ENCODE measurements at places on chromosomes 2 and 18. TPM values are rescaled to one million over a fixed set of nuclear protein-coding genes. Genes with fewer than 3 reads are reported as not detected.
A peak's percentile ranks its signal among the peaks of the same experiment; 100 is the strongest.

DNA sequence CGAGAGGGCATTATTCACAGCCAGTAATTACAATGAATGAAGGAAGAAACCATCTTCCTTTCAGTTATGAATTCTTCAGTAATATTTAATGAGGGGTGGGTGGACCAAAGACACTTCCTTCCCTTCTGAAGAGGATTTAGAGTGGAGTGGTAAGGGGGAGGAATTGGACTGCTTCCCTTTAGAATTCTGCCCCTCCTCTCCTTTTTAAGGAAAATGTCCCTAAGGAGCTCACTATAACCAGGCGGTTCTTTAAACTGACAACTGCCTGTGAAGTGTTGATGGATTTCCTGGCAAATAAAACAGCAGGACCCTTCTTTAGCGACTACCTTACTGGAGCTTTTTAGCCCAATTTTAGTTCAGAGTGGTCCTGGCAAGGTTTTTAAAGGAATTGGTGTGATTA lies 86.4 kb downstream of the LIMS1 start:
- H3K4me1 ChIP-seq: peaks cover 80% of the 10 kb centered on the region
- no peak overlapping the region for H3K4me3 ChIP-seq
- no peaks in the 10 kb centered on the region for H3K27me3 ChIP-seq
- no peaks in the 10 kb centered on the region for H3K36me3 ChIP-seq
- DNase-seq: no peak

- no peaks in the 10 kb centered on the region for H3K36me3 ChIP-seq
- H3K4me3 ChIP-seq: no peak overlapping the region
- DNase-seq: no peak
Measured at GRCh38 chr2:169513926-169514325, 4.4 kb downstream of the KLHL41 start.

CAPN14 gene
- 0.10 TPM for total RNA-seq

GRCh38 chr2:85309699-85310321 lies 18.0 kb downstream of the TGOLN2 start:
- peak overlapping the region; percentile 12 for H3K27ac ChIP-seq
- no peaks in the 10 kb centered on the region for H3K27me3 ChIP-seq
- DNase-seq: no peak
- H3K36me3 ChIP-seq: peaks cover 17% of the 10 kb centered on the region

IL1R2 gene
- total RNA-seq: not detected

ARHGEF4 gene
- total RNA-seq: 6.3 TPM

DNA sequence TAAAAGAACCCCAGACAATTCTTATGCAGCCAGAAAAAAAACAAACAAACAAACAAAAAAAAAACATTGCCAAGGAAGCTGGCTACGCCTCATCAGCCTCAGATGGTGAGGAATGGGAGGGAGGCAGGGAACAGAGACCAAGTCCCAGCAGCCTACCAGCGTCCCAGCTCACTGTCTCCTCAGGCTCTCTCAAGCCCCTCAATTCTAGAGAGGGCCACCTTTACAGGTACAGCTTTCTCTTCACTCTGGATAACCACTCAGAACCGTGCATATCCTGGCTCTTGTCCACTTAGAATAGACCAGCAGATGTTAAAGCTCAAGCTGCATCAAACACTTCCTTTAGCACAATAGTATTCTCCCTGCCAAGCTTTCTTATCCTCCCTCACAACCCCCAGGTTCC lies 263.1 kb upstream of the CHAC2 start:
- H3K27me3 ChIP-seq: no peaks in the 10 kb centered on the region
- DNase-seq: no peak
- no peaks in the 10 kb centered on the region for H3K36me3 ChIP-seq
- H3K4me3 ChIP-seq: no peak overlapping the region
- no peak overlapping the region for H3K27ac ChIP-seq
- H3K4me1 ChIP-seq: peaks cover 49% of the 10 kb centered on the region

EFHD1 gene
- total RNA-seq: 178 TPM

GRCh38 chr2:47897883-47898731 lies 8.2 kb downstream of the FBXO11 start:
- peak overlapping the region; percentile 75 for H3K27ac ChIP-seq
- no peak overlapping the region for H3K4me3 ChIP-seq
- peaks cover 2% of the 10 kb centered on the region for H3K36me3 ChIP-seq
- no peaks in the 10 kb centered on the region for H3K27me3 ChIP-seq
- peaks cover 72% of the 10 kb centered on the region for H3K4me1 ChIP-seq
- DNase-seq: no peak

ABCB11 gene
- total RNA-seq: not detected

DNA sequence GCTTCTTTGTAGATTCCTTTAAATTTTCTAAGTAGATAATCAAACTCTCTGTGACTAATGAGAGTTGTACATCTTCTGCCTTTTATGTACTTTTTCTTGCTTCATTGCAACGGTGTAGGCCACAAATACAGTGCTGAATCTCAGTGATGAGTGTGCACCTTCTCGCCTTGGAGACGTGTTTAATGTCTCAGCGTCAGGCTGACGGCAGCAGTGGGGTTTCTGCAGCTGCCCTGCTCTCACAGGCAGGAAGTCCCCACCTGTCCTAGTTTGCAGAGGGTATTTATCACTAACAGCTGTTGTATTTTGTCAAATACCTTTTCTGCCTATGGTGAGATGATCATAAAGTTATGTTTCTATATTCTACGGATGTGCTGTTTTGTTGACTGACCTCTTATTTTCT lies 13.3 kb downstream of the AGXT start:
- H3K27ac ChIP-seq: no peak overlapping the region
- no peak for DNase-seq
- no peaks in the 10 kb centered on the region for H3K4me1 ChIP-seq
- H3K27me3 ChIP-seq: peaks cover 24% of the 10 kb centered on the region

DNA sequence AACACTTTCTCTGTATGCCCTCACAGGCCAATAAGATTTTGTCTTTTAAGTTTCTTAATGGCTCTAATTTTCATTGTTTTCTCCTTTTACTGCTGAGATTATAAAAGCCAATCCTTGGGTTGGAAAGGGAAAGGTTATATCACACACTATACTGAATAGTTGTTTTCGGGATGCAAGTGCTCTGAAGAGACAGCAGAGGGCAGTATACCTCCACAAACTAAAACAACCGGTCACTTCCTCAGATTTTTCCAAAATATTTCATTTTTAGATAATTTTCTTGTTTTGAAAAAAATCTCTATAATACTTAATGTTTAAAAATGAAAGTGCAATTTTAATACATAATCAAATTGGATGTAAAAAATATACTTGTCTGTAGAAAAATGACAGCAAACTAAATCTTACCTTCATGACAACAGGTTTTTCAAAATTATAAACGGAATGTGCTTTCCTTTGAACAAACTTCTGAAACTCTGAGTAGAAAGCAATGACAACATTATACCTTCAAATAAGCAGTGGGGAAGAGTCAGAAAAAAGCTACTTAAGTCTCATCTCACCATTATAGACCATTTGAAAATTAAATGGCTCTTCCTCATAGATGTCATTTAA lies 82.7 kb downstream of the ORC4 start:
- H3K36me3 ChIP-seq: peaks cover 10% of the 10 kb centered on the region
- no peak overlapping the region for H3K27ac ChIP-seq
- H3K4me1 ChIP-seq: no peaks in the 10 kb centered on the region
- DNase-seq: no peak
- H3K4me3 ChIP-seq: no peak overlapping the region

DNA sequence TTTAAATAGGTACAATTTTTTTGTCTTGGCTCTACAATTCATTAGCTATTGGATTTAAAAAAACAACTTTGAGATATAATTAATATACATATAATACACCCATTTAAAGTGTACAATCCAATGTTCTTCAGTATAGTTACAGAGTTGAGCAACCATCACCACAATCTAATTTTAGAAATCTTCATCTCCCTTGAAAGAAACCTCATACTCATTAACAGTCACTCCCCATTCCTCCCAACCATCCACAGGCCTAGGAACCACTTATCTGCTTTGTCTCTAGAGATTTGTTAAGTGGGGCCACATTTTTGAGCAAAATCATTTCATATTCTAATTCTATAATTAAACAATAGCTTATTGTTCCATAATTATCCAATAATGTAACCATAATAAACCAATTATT lies 32.6 kb downstream of the MRPL33 start:
- H3K27ac ChIP-seq: no peak overlapping the region
- H3K36me3 ChIP-seq: no peaks in the 10 kb centered on the region
- H3K4me1 ChIP-seq: peaks cover 37% of the 10 kb centered on the region
- H3K4me3 ChIP-seq: no peak overlapping the region
- H3K27me3 ChIP-seq: no peaks in the 10 kb centered on the region

C1QL2 gene
- not detected for total RNA-seq

IL36B gene
- not detected for total RNA-seq

GRCh38 chr2:238450440-238450861 lies 23.7 kb downstream of the ASB1 start:
- no peak overlapping the region for H3K27ac ChIP-seq
- peaks cover 7% of the 10 kb centered on the region for H3K4me1 ChIP-seq
- no peak overlapping the region for H3K4me3 ChIP-seq
- peaks cover 54% of the 10 kb centered on the region for H3K36me3 ChIP-seq

GRCh38 chr2:222919841-222920526 lies 59.1 kb downstream of the ACSL3 start:
- peaks cover 27% of the 10 kb centered on the region for H3K36me3 ChIP-seq
- no peak for DNase-seq
- no peaks in the 10 kb centered on the region for H3K27me3 ChIP-seq
- H3K4me1 ChIP-seq: peaks cover 41% of the 10 kb centered on the region

- H3K27me3 ChIP-seq: no peaks in the 10 kb centered on the region
- H3K36me3 ChIP-seq: peaks cover 16% of the 10 kb centered on the region
- peak overlapping the region; percentile 96 for H3K27ac ChIP-seq
- no peak for DNase-seq
- no peak overlapping the region for H3K4me3 ChIP-seq
Measured at GRCh38 chr18:48782381-48782861, 168.3 kb downstream of the SMAD7 start.

SALL3 gene
- total RNA-seq: not detected

GRCh38 chr2:127680706-127681287 lies 5.5 kb upstream of the LIMS2 start:
- H3K36me3 ChIP-seq: no peaks in the 10 kb centered on the region
- no peak overlapping the region for H3K4me3 ChIP-seq
- peaks cover 37% of the 10 kb centered on the region for H3K4me1 ChIP-seq
- no peak overlapping the region for H3K27ac ChIP-seq

- H3K4me1 ChIP-seq: no peaks in the 10 kb centered on the region
- DNase-seq: no peak
- H3K27ac ChIP-seq: no peak overlapping the region
- H3K36me3 ChIP-seq: no peaks in the 10 kb centered on the region
- H3K4me3 ChIP-seq: no peak overlapping the region
Measured at GRCh38 chr2:217150236-217150635, 290.4 kb upstream of the TNP1 start.

DNA sequence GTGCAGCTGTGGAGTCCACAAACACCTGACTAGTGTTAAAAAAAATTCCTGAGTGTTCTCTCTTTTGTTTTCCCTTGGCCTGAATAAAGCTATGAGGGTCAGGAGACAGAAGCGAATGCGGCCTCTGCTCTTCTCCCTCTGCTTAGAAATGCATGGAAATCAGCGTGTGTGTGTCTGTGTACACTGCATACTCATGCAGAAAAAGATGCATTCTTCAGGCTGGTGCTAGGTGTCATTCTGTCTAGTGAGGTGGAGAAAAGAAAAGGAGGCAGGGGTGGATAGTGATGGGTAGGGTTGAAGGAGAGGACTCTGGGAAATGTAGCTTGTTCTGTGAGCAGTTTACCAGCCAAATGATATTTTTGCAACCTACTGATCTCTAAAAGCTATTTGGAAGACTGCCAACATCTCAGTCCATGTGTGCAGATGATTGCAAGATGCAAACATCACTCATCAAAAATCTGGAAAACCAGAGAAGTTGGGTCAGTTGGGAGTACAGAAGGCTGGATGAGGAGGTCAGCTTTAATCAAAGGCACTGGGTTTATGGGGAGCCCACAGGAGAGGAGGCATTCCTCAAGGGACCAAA lies 177.7 kb downstream of the INSIG2 start:
- peaks cover 5% of the 10 kb centered on the region for H3K27me3 ChIP-seq
- no peaks in the 10 kb centered on the region for H3K4me1 ChIP-seq
- no peaks in the 10 kb centered on the region for H3K36me3 ChIP-seq
- DNase-seq: no peak
- H3K27ac ChIP-seq: no peak overlapping the region

GRCh38 chr2:1741851-1742250 lies 2.5 kb downstream of the PXDN start:
- H3K27me3 ChIP-seq: no peaks in the 10 kb centered on the region
- H3K36me3 ChIP-seq: peaks cover 2% of the 10 kb centered on the region
- H3K27ac ChIP-seq: peak overlapping the region; percentile 99
- peaks cover 56% of the 10 kb centered on the region for H3K4me1 ChIP-seq
- peak; percentile 75 for DNase-seq

DNA sequence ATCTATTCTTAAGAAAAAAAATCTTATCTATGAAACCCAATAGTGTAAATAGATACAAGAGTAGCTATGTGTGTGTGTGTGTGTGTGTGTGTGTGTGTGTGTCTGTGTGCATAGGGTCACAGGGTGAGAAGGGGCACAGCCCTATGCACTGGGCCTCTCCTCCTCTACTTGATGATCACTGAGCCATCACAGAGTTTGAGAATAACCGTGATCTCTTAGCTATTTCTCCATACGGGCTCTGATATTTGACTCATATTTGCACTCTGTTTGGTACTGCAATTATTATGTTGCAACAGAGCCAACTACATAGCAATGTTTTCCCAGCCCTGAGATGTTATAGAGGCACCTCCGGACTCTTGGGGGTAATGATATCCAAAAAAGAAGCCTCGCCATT lies 28.8 kb upstream of the SLC40A1 start:
- no peak overlapping the region for H3K27ac ChIP-seq
- H3K4me3 ChIP-seq: no peak overlapping the region
- DNase-seq: no peak

DNA sequence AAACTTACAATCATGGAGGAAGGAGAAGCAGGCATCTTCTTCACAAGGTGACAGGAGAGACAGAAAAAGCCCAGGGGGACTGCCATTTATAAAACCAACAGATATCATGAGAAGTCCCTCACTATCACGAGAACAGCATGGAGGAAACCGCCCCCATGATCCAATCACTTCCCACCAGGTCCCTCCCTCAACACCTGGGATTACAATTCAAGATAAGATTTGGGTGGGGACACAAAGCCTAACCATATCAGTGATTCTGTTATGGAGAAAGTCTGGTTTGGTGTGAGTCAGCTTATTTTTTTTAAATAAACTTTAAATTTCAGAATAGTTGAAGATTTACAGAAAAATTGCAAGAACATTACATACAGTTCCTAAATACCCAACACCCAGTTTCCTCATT lies 84.7 kb upstream of the SP3 start:
- no peak for DNase-seq
- H3K36me3 ChIP-seq: no peaks in the 10 kb centered on the region
- H3K27ac ChIP-seq: no peak overlapping the region
- H3K27me3 ChIP-seq: no peaks in the 10 kb centered on the region
- no peak overlapping the region for H3K4me3 ChIP-seq

GRCh38 chr2:124250433-124250832 lies 225.3 kb downstream of the CNTNAP5 start:
- no peak for DNase-seq
- H3K27ac ChIP-seq: no peak overlapping the region
- H3K27me3 ChIP-seq: no peaks in the 10 kb centered on the region
- H3K4me1 ChIP-seq: no peaks in the 10 kb centered on the region

CBLN2 gene
- total RNA-seq: 3.7 TPM

GRCh38 chr2:219570194-219570923 lies 980 bp downstream of the OBSL1 start:
- peaks cover 10% of the 10 kb centered on the region for H3K36me3 ChIP-seq
- H3K27ac ChIP-seq: no peak overlapping the region
- H3K4me1 ChIP-seq: peaks cover 20% of the 10 kb centered on the region
- H3K27me3 ChIP-seq: no peaks in the 10 kb centered on the region
